ENCODE measurements at places on chromosomes 4 and X.

- DNase-seq: peak; percentile 2
Observed at GRCh38 chrX:56564921-56565840, 1.8 kb downstream of the UBQLN2 start.

- DNase-seq: no peak
Observed at GRCh38 chr4:42709392-42710065, 52.6 kb upstream of the ATP8A1 start.

- no peak for DNase-seq
Observed at GRCh38 chrX:38515291-38515690, 46.1 kb upstream of the TSPAN7 start.

GRCh38 chr4:5955856-5956255 lies 62.4 kb downstream of the C4orf50 start:
- DNase-seq: no peak

DNA sequence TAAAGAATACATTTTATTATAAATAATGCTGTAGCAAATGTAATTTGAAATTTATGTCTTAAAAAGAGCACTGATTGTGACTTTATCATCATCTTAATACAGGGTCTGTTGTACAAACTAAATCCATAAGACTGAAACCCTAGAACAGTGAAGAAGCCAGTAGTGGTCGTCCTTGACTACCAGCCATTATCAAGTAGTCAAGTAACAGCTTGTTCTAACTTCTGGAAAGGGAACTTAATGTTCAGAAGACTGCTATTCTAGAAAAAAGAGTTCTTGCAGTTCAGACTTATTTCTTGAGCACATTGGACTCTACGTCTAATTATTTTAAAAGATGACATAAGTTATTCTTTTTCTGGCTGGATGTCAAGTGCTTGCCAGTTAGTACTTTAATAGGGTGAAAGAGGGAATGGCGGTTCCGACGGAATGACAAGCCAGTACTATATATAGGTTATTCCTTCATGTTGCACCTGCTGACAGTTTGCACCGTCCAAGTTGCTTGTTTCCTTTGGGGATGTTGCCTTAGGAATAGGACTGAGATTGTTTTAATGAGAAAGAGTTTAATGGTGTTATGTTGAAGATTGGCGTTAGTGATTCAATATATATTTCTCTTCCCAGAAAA lies 109.9 kb downstream of the RAPGEF2 start:
- no peak for DNase-seq

GRCh38 chr4:165635951-165636350 lies 237.1 kb upstream of the TLL1 start:
- no peak for DNase-seq

GRCh38 chr4:187077744-187078401 lies 354.2 kb upstream of the FAT1 start:
- peak; percentile 17 for DNase-seq

- no peak for DNase-seq
Observed at GRCh38 chrX:147602176-147602696, 309.5 kb upstream of the FMR1 start.

DNA sequence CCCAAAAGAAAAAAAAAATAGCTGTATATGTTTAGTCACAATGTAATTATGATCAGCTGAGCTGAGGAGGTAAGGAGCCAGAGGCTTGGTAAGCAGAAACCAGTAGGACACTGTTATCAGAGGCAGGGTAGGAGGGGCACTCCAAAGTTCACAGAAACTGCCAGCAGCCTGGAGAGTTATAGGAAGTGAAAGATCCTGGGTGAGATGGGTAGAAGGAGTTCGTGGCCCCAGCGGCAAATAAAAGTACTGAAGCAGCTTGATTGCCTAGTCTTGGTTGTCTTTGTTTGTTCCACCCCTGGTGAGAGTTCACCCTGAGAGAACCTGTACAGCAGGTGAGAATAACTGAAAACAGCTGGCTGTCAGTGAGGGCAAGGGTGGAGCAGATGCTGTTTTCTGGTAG lies 340.8 kb downstream of the ADGRL3 start:
- no peak for DNase-seq

- DNase-seq: no peak
Observed at GRCh38 chrX:134426281-134426680, 33.7 kb upstream of the HPRT1 start.

GRCh38 chrX:55801811-55802210 lies 84.3 kb downstream of the RRAGB start:
- DNase-seq: no peak

DNA sequence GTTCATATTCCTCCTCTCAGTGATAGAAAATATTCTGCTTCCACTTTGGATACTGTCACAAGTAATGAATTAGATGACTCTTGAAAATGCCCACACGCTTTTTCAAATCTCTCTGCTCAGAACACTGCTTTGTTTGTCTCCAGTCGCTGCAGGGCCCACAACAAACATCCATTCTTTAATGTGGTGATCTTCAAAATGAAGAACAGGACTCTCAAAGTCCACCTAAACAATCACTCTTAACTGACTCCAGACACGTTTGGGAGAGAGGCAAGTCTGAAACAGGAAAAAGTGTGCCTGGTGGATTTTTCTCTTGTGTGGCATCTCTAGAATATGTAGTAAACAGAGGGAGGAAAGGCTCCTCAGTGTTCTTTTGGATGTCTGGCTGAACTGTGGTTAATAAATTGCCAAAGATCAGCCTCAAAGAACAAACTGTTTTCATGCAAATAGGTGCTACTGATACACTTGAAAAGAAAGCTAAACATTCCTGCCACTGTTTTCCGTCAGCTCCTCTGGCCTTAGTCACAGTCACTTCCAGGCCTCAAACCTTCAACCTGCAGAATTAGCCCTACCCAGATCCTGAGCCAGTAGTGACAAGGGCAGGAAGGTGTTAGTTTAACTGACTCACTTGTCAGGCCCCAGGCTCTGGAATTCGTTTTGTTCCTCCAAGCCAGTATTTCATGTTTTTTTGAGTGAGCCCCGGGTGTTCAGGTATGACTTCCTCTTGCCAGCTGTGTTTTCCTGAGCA lies 259.6 kb upstream of the GPC4 start:
- no peak for DNase-seq

GRCh38 chr4:184028561-184029374 lies 123.7 kb downstream of the STOX2 start:
- no peak for DNase-seq

GRCh38 chrX:54885740-54886139 lies 34.9 kb upstream of the TRO start:
- no peak for DNase-seq

DNA sequence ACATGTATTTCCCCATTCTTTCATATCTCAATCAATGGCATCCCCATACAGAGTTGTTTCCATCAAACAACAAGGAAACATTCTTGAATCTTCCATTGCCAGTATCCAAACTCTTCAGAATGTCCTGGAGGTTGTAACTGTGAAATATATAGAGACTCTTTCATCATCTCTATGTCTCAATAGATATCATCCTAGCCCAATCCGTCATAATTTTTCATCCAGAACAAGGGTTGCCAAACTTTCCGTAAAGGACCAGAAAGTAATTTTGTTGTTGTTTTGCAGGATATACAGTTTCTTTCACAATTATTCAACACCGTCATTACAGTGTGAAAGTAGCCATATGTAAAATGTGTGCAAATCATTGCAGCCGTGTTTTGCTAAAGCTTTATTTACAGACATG lies 15.2 kb upstream of the CXCL6 start:
- DNase-seq: no peak

DNA sequence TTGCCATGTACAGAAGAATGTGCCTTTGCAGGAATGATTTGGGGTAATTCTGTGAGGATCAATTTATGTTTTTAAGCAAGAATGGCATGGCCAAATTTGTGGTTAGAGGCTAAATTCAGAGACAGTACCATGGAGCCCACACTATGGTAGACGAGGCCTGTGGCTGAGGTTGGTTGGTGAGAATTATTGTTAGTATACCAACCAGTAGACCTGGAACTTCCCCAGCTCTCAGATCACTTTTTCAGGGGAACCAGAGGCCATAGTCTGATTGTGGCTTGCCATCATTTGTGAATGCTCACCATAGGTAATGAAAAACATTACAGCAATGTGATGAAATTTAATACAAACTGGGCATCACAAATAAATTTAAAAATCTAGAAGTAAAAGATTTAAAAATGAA lies 56.3 kb downstream of the SHISA3 start:
- no peak for DNase-seq

GRCh38 chrX:107851215-107851614 lies 25.5 kb downstream of the MID2 start:
- no peak for DNase-seq
